Activated naive CD4-positive, alpha-beta T cell treated with anti-CD3 and anti-CD28 coated beads for 36 hours (primary cell): ENCODE measurements at places on chromosomes 7 and 10. TPM values are rescaled to one million over a fixed set of nuclear protein-coding genes. Genes with fewer than 3 reads are reported as not detected.

DNA sequence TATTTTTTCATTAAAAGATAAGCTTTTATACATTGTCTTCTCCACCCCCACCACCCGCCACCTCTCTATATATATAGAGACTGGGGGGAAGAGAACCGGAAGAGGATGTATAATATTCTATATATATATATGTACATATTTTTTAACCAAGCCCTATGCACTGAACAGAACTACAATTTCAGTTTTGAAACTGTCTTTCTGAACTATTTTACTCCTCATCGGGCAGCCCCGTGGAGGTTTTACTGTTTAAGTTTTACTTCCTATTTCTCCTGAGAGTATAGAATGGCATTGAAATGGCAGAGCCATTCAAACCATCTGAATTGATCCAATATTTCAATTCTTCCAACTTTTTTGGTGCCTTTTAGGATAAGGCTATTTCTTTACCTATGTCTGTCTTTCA, 1047.1 kb downstream of the NRG3 start:
- H3K4me3 ChIP-seq, result no peak overlapping the region
- H3K36me3 ChIP-seq, result no peaks in the 10 kb centered on the region

CFAP46 gene
- not detected for total RNA-seq

DNA sequence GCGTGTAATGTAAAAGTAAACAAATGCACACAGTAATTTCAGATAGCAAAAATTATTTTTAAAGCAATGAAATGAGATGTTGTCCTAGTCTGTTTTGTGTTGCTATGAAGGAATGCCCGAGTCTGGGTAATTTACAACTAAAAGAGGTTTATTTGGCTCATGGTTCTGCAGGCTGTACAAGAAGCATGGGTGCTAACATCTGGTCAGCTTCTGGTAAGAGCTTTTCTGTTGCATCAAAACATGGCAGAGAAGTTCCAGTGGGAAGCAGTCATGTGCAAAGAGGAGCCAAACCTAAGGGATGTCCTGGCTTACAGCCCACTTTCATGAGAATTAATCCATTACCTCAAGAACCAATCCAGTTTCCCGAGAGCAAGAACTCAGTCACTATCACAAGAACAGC, 62.9 kb upstream of the MNX1 start:
- H3K27me3 ChIP-seq, result peaks cover 45% of the 10 kb centered on the region
- H3K27ac ChIP-seq, result no peak overlapping the region
- H3K4me3 ChIP-seq, result no peak overlapping the region
- no peaks in the 10 kb centered on the region for H3K36me3 ChIP-seq

DNA sequence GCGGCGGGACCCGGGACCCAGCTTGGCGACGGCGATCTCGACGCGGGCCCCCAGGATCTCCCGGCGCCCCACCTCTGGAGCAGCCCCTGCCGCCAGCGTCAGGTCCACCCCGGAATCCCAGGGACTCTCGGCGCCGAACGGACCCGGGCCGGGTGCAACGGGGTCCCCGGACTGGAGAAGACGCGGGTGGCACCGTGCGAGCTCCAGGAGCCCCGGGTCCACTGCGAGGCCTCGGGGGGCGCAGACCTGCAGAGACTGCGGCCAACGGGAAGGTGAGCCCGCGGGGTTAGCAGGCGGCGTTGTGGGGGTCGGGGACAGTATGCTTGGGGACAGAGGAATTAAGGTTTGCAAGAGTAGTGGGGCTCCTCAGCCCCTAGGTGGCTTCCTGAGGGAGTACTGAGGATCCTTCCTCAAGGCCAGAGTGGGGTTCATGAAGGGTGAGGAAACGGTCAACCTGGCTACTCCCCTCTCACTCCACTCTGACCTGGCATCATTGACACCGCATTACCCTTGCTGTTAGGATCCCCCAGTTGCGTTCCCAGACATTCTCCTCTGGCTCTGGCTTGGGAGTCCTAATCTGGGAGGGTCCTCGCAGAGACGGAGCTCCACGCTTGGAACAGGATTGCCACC, 353 bp downstream of the EPHB6 start:
- no peaks in the 10 kb centered on the region for H3K27me3 ChIP-seq
- H3K36me3 ChIP-seq, result no peaks in the 10 kb centered on the region
- H3K4me1 ChIP-seq, result peaks cover 37% of the 10 kb centered on the region
- peak overlapping the region; percentile 73 for H3K4me3 ChIP-seq
- no peak overlapping the region for H3K27ac ChIP-seq

UNCX gene
- not detected for total RNA-seq

GRCh38 chr7:104327534-104327933, 869 bp upstream of the LHFPL3 start:
- no peaks in the 10 kb centered on the region for H3K36me3 ChIP-seq
- peaks cover 37% of the 10 kb centered on the region for H3K27me3 ChIP-seq
- H3K4me1 ChIP-seq, result peaks cover 10% of the 10 kb centered on the region

SYPL1 gene
- 26.6 TPM for total RNA-seq

DNA sequence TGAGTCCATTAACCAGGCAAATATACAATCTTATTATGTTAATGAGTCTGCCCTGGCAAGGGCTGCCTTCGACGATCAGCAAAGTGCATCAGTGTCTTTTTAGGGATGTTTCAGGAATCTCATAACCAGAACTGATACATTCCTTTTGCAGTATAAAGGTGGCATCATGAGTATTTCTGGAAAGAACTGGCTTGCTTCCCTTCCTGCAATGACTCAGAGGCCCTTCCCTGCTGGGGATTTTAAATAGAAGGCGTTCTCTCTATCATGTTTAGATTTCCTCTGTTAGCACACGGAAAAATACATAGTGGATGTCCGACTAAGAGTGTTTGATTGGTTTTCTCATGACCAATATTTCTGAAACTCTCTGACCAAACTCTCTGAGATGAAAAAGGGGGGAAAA, 1.8 kb downstream of the NPS start:
- H3K27ac ChIP-seq, result no peak overlapping the region
- H3K4me1 ChIP-seq, result no peaks in the 10 kb centered on the region
- DNase-seq, result no peak
- no peaks in the 10 kb centered on the region for H3K36me3 ChIP-seq

DNA sequence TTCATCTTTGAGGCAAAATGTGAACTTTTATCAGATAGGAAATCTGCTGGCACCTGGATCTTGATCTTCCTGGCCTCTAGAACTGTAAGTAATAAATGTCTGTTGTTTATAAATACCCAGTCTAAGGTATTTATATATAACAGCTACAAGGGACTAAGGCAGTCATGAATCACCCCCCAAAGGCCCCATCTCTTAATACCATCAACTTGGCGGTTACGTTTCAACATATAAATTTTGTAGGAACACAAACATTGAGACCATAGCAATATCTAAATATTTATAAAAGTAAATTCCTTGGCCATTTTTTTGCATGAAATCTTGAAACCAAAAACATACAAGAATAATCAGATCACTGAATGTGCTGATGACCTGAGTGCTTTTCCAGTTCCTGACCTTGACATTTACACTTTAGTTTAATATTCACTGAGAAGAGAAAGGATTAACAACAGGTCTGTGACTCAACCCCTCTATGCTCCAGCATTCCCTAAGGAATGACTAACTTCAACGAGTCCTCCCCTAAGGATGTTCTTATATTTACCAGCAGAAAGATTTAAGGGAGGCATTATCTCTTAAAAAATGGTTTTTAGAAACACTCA, 1438.5 kb upstream of the CELF2 start:
- no peaks in the 10 kb centered on the region for H3K4me1 ChIP-seq
- H3K27me3 ChIP-seq, result peaks cover 2% of the 10 kb centered on the region
- no peak overlapping the region for H3K27ac ChIP-seq
- no peak overlapping the region for H3K4me3 ChIP-seq
- DNase-seq, result no peak
